ENCODE measurements at places on chromosomes 13 and 19.

- no peak for DNase-seq
These were observed 729 bp upstream of the ARID3A start for GRCh38 chr19:925087-925525.

- no peak for DNase-seq
These were observed 29.8 kb upstream of the KATNAL1 start for GRCh38 chr13:30337061-30337610.

GRCh38 chr13:84400706-84401105, 518.4 kb upstream of the SLITRK1 start:
- DNase-seq: no peak

- DNase-seq: no peak
These were observed 9.8 kb downstream of the ATP13A1 start for GRCh38 chr19:19653597-19654147.

DNA sequence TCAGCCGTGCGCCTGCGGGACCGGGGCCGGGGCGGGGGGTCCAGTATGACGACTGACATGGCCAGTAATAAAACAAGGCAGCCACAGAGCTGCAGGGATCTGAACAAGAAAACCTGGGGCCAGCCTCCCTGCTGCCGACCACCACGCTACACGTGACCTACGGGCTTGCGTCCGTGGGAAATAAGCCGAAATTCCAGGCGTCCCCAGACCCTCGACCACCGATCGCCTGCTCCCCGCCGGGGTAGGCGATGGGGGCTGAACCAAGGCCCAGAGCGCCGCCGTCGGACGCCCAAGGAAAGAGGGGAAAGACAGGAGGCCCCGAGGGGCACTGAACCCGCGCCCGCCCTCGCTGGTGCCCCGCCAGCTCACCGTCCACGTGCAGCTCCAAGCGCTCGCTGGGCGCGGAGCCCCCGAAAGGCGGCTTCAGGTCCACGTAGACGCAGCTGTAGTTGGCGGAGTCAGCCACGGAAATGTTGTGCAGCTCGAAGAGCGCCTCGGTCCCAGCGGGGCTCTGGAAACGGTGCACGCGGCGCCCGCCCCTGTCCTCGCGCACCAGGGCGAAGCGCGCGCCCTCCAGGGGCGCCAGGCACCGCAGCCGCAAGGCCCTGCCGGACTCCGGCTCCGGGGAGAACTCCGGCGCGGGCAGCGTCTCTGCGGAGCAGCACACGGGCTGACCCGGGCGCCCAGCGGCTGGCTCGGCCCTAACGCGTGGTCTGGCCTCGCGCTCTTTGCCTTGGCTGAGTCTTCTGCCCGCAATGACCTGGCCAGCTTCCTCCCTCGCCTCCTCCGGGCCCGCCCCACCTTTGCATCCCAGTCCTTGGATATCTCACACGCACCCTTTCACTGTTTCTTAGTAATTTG, 3.1 kb downstream of the A1BG start:
- DNase-seq: no peak

GRCh38 chr13:75312884-75313520, 169.0 kb downstream of the TBC1D4 start:
- no peak for DNase-seq

- DNase-seq: no peak
These were observed 135.5 kb upstream of the EDNRB start for GRCh38 chr13:78054157-78054556.

GRCh38 chr13:40484974-40485373, 181.5 kb downstream of the FOXO1 start:
- no peak for DNase-seq

Measured in DMS 273 treated with DMSO at 0.1 percent for 48 hours (cell line).